Psoas muscle (tissue), 8 donors: ENCODE measurements at places on chromosomes 7 and 10. TPM values are rescaled to one million over a fixed set of nuclear protein-coding genes. Genes with fewer than 3 reads are reported as not detected.
A peak's percentile ranks its signal among the peaks of the same experiment; 100 is the strongest.

DNA sequence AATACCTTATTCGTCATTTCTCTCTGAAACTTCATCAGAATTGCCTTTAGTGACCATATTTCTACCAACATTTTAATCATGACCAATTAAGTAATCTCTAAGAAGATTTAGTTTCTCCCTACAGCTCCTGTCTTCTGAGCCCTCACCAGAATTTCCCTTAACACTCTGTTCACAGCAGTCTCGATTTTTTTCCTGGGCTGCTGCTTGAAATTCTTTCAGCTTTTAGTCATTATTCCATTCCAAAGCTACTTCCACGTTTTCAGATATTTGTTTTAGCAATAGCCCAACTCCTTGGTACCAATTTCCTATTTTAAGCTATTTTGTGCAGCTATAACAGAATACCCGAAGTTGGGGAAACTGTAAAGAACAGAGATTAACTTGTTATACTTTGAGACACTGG is 192.4 kb upstream of the DKK1 start:
- H3K27ac ChIP-seq = no peak overlapping the region
- no peaks in the 10 kb centered on the region for H3K36me3 ChIP-seq
- peaks cover 17% of the 10 kb centered on the region for H3K4me1 ChIP-seq
- H3K27me3 ChIP-seq = no peaks in the 10 kb centered on the region
- H3K4me3 ChIP-seq = no peak overlapping the region

The SP4 gene
- 7.3 TPM for total RNA-seq

The STEAP1 gene
- total RNA-seq = 2.5 TPM

The TRIM50 gene
- 1.3 TPM for total RNA-seq

- H3K4me3 ChIP-seq = no peak overlapping the region
- no peaks in the 10 kb centered on the region for H3K27me3 ChIP-seq
- H3K27ac ChIP-seq = no peak overlapping the region
- no peak for DNase-seq
- H3K4me1 ChIP-seq = peaks cover 8% of the 10 kb centered on the region
These were observed 4.6 kb downstream of the MARVELD1 start for GRCh38 chr10:97718178-97718577.

DNA sequence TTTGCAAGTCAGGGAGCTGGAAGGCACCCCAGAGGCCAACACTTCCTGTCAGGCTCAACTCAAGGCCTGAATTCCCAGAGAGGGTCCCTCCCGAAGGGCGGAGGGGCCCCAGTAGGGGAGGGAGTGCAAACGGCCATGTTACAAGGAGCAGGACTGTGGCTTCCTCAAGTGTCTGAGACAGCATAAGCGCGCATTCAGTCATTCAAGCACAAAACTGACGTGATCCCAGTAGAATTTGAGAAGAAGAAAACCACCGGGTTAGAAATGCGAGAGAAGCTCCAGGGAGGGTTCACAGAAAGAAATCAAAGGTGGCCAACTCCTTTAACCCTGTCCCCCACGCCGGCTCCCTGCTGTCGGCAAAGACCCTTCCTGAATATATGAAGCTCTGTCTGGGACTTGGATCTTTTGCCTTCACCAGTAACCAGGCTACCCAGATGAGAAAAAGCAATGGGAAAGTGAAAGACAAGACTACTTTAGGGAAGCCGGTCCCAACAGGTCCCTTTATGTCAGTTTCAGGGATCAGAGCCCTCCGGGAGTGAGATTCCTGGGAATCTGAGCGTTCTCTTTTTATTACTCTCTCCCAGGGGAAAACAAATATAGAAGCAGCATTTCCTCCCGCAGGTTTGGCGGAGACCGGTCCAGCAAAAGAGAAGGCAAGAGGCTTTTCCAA is 1.3 kb downstream of the AFAP1L2 start:
- no peaks in the 10 kb centered on the region for H3K36me3 ChIP-seq
- peaks cover 23% of the 10 kb centered on the region for H3K27me3 ChIP-seq
- peak overlapping the region; percentile 69 for H3K4me3 ChIP-seq
- H3K4me1 ChIP-seq = peaks cover 9% of the 10 kb centered on the region
- DNase-seq = no peak

DNA sequence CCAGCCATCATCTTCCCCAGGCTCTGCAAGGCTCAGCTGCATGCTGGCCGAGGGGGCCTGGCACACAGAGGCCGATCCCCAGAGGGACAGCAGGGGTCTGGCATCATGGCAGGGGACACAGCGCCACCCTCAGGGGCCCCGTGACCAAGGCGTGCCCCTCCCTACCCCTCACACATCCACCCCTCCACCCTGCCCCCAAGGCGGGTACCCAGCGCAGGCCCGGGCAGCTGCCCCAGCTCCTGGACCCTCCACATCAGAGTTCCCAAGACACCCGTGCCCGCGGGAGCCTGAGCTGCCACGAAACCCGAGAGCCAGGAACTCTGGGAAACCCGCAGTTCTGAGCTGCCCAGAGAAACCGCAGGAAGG is 46.5 kb upstream of the TNRC18 start:
- no peaks in the 10 kb centered on the region for H3K4me1 ChIP-seq
- H3K36me3 ChIP-seq = no peaks in the 10 kb centered on the region
- no peak for DNase-seq
- no peaks in the 10 kb centered on the region for H3K27me3 ChIP-seq
- H3K4me3 ChIP-seq = no peak overlapping the region
- H3K27ac ChIP-seq = no peak overlapping the region

The SUPV3L1 gene
- 33.9 TPM for total RNA-seq

DNA sequence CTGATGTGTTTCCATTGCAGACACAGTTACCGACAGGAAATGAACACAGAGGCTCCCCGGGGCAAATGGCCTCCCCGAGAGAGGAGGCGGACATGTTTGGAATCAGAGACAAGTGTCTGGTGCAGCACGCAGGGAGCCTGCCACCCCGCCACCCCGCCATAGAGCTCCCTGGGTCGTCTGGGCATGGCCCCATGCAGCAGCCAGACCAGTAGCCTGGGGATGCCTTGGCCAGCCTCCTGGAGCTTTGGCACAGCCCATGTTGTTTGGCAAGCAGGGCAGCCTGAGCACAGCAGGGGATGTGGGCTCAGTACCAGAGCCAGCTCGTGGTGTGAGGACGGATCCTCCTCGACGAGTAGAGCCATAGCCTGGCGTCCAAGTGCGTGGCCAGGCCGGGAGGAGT is 80.8 kb downstream of the NKX6-2 start:
- no peak for DNase-seq
- H3K36me3 ChIP-seq = peaks cover 18% of the 10 kb centered on the region
- no peak overlapping the region for H3K27ac ChIP-seq

The ATG9B gene
- total RNA-seq = not detected

DNA sequence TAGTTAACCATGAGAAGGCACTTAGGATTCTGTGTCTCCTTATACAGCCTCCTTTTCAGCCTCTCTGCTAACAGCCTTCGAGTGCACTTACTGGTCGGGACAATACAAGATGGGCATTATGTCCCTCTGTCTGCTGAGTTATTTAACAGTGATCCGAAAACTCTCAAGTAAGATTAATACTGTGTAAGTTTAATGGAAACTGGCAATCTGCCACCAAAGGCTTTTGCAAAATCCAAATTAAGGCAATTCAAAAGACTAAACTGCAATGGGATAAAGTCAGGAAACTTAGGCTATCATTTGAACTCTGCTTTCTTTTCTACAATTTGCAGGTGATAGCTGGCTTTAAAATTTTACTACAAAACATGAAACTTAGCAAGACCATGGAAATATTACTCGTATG is 477.8 kb downstream of the TFEC start:
- no peaks in the 10 kb centered on the region for H3K4me1 ChIP-seq
- no peak overlapping the region for H3K4me3 ChIP-seq
- no peak overlapping the region for H3K27ac ChIP-seq
- no peak for DNase-seq
- H3K36me3 ChIP-seq = no peaks in the 10 kb centered on the region

GRCh38 chr7:4056552-4057288 is 625.4 kb upstream of the FOXK1 start:
- no peak for DNase-seq
- no peaks in the 10 kb centered on the region for H3K36me3 ChIP-seq
- H3K27me3 ChIP-seq = no peaks in the 10 kb centered on the region
- no peak overlapping the region for H3K27ac ChIP-seq

The HOXA1 gene
- 0.17 TPM for total RNA-seq

DNA sequence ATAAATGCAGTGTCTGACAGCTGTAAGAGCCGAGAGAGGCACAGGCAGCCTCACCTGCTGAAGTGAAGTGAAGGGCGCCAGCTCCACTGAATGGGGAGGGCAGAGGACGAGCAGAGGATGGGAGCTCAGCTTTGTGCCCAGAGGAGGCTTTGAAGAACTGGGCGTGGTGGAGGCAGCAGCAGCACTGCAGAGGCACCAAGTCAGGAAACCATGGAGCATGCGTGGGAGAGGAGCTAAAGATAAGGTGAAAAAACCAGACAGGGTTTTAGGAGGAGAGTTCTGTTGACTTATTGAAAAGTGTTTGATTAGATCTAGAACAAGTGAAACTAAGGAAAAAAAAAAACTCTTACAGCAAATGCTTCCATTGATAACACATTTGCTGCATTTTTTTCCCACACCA is 216.4 kb downstream of the CXCL12 start:
- H3K4me1 ChIP-seq = no peaks in the 10 kb centered on the region
- H3K27ac ChIP-seq = no peak overlapping the region
- no peaks in the 10 kb centered on the region for H3K36me3 ChIP-seq
- no peaks in the 10 kb centered on the region for H3K27me3 ChIP-seq
- DNase-seq = no peak

GRCh38 chr10:103985726-103986125 is 18.8 kb downstream of the SLK start:
- H3K4me3 ChIP-seq = no peak overlapping the region
- no peak for DNase-seq
- no peaks in the 10 kb centered on the region for H3K27me3 ChIP-seq
- peaks cover 2% of the 10 kb centered on the region for H3K36me3 ChIP-seq
- H3K4me1 ChIP-seq = peaks cover 27% of the 10 kb centered on the region

DNA sequence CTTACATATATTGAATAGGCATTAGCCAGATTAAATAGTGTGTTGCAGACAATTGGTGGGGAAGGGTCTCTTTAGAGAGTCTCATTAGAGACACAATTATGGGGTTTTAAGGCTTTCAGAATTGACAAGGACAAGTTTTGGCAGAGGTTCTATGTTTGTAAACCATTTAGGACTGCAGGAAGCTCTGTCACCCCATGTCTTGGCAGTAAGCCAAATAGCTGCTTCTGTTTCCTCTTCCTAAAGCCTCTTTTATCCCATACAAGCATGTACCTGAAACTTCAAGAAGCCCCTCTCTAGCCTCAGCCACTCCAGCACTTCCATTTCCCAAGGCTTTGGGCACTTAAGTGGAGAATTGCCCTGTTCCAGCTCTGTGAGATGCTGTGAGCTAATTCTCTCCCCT is 21.8 kb upstream of the LRRC4 start:
- no peaks in the 10 kb centered on the region for H3K36me3 ChIP-seq
- no peaks in the 10 kb centered on the region for H3K4me1 ChIP-seq
- H3K4me3 ChIP-seq = no peak overlapping the region
- H3K27me3 ChIP-seq = no peaks in the 10 kb centered on the region
- no peak overlapping the region for H3K27ac ChIP-seq

DNA sequence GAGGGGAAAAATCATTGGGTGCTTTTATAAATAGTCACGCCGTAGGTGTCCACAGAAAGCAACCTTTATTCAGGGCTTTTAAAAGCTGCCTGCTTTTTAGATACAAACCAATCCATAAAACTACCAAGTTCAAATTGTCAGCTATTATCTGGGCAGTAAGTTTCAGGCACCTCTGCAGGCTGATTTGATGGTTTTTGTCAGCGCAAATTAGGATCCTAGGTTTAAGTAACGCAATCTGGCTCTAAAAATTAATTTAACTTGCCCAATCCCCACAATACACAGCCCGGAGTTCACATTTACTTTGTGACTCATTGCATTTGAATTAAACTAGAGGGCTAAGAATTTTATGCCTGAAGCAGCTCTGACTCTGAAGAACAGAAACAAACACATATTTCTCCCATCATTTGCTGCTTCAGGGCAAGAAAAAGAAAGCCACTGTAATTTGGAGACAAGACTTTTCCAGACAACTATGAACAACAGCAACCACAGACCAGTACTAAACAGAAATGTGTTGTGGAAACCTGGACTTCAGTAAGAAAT is 43.3 kb downstream of the NRP1 start:
- no peak overlapping the region for H3K4me3 ChIP-seq
- H3K27ac ChIP-seq = peak overlapping the region; percentile 47
- peaks cover 72% of the 10 kb centered on the region for H3K4me1 ChIP-seq
- H3K27me3 ChIP-seq = no peaks in the 10 kb centered on the region

GRCh38 chr7:22481726-22482125 is 18.3 kb downstream of the STEAP1B start:
- H3K4me1 ChIP-seq = no peaks in the 10 kb centered on the region
- no peaks in the 10 kb centered on the region for H3K27me3 ChIP-seq
- no peak for DNase-seq
- no peaks in the 10 kb centered on the region for H3K36me3 ChIP-seq
- H3K27ac ChIP-seq = no peak overlapping the region
